ENCODE measurements at places on chromosomes 11 and 22.

DNA sequence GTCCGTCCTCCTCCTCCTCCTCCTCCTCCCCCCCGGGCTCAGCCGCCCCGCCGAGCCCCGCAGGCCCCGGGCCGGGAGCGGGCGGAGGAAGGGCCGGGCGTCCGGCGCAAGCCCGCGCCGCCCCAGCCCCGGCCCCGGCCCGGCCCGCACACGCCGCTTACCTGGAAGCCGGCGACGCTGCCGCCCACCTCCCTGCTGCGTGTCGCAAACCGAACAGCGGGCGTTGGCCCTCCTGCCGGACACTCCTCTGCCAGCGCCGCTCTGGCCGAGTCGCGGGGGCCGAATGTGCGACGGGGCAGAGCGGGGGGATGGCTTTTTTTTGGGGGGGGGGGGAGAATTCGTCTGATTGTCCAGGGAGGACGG lies 1.1 kb downstream of the IGF2 start:
- no peak for DNase-seq

- no peak for DNase-seq
Measured at GRCh38 chr11:75733071-75733430, 15.4 kb downstream of the MOGAT2 start.

GRCh38 chr22:35921777-35922176 lies 106.8 kb downstream of the RBFOX2 start:
- DNase-seq = no peak

DNA sequence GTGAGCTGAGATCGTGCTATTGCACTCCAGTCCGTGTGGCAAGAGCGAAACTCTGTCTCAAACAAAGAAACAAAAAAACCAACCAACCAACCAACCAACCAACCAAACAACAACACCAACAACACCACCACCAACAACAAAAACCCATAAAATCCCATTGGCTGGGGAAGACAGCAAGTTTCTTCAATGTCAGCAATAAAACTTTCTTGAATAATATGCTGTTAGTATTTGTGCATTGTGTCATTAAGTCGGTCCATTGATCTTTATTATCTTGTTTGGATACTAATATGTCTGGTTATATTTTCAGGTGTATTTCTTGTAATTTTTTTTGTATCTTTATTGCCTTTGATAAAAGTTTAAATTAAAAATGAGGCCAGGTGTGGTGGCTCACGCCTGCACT lies 9.4 kb downstream of the GRK3 start:
- DNase-seq = no peak

DNA sequence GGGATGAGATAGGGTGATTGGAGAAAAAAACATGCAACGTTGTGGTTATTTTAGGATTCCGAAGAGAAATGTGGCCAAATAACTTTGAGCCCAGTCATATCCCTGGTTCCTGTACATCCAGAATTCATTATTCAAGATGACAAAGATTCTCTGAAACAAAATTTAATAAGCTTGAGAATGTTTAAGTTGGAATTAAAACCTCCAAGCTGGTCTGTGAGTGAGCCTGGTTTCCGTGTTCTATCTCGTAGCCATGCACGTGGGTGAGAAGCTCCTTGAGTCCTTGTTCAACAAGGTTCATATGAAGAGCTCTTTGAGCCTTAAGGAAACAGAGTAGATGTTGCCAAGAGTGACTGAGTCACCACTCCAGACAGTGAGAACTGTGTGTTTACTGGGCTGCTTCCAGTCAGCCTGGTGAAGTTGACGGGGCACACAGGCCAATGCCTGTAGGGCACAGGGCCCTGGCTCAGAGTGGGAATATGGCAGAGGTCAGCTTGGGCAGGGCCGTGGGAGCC lies 206.5 kb downstream of the NAV2 start:
- no peak for DNase-seq

DNA sequence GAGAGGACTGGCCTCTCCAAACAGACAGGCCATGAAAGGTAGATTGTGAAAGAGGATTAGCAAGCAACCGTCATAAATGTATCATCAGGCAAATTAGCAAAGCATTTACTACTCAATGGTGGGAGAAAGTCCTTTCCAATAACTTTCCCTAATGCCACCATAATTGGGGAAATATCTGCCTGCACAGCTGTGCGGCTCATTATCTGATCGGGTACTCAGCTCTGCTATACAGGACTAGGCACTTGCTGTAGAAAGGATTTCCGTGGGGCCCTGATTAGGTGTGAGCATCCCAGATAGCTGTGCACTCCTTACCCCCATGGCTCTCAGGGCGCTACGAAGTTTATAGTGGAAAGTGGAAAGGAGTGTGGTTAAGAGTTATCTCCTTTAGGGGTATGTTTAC lies 309.7 kb upstream of the PLET1 start:
- no peak for DNase-seq

- DNase-seq = no peak
Measured at GRCh38 chr11:104090767-104091166, 54.3 kb downstream of the DDI1 start.

GRCh38 chr22:41009222-41009948 lies 58.2 kb downstream of the RBX1 start:
- DNase-seq = no peak

DNA sequence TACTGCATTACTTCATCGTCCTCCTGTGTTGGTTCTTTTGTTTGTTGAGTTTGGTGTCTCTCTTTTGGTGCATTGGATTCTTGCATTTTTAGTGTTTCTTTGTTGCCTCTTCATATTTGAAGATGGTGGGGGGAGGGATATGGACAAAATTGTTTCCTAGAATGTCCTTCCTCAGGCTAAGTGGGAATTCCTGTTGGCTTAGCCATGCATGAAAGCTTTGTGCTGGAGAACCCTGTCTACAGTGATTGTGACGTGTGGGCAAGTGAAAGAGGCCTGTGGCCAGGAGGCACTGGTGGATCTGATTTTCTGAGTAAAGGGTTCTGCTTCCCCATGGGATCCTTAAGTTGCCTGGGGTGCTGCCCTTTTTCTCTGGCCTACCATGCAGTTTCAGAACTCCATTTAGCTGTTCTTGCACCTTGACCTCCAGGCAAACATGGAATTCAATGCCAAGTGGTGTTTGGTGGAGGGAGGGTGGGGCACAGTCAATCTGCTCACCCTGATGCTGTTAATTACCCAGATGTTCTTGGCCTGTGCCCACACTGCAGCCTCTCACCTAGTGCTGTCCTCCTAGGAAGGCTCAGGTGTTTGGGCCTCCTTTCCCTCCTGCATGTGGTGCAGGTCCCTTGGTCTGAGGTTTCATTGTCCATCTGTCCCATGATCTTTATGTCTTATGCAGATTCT lies 46.3 kb upstream of the SLC22A12 start:
- no peak for DNase-seq

GRCh38 chr11:131874070-131874469 lies 503.7 kb downstream of the NTM start:
- DNase-seq = no peak

GRCh38 chr11:129917231-129917630 lies 21.9 kb upstream of the NFRKB start:
- no peak for DNase-seq

DNA sequence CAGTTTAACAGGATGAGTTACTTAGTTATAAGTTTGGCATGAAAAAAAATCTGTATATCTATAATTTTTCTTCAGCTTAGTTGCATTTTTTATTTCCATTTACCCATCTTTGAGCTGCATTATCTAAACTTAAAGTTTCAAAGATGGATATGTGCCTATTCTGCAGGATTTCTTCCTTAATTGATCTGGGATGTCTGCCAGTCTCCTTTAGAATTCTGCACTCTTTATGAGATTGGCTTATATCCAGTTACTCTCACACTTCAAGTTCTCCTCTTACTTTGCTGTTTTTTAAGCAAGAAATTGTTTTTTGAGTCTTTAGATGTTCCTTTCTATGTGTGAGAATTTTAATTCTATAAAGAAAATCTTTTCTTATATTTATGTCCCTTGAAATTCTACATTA lies 5.1 kb upstream of the PDGFD start:
- no peak for DNase-seq

DNA sequence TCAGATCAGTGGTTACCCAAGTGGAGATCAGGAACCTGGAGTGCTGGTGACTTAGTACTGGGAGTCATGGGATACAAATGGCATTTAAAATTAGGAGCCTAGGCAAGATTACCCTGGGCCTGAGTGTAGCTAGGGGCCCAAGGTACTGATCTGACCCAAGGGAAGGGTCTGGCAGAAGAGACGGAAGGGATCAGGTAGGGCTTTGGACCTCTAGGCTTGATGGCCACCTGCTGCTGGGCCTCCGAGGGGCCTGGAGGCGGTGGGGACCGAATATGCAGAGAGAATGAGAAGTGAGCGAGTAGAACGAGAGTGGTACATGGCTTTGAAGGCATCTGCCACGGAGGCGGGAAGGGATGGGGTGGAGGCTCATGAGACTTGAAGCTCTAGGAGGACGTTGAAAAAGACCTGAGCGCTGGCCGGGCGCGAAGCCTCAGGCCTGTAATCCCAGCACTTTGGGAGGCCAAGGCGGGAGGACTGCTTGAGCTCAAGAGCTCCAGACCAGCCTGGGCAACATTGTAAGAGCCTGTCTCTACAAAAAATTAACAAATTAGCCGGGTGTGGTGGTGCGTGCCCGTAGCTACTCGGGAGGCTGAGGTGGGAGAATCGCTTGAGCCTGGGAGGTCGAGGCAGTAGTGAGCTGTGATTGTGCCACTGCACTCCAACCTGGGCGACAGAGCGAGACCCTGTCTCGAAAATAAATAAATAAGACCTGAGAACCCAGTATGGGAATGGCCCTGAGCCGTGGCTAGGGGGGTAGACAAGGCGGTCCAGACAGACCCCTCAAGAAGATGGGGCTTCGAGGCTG lies 563 bp upstream of the PPIL2 start:
- DNase-seq = no peak

- DNase-seq = no peak
Measured at GRCh38 chr11:110752890-110753289, 40.7 kb upstream of the ARHGAP20 start.

DNA sequence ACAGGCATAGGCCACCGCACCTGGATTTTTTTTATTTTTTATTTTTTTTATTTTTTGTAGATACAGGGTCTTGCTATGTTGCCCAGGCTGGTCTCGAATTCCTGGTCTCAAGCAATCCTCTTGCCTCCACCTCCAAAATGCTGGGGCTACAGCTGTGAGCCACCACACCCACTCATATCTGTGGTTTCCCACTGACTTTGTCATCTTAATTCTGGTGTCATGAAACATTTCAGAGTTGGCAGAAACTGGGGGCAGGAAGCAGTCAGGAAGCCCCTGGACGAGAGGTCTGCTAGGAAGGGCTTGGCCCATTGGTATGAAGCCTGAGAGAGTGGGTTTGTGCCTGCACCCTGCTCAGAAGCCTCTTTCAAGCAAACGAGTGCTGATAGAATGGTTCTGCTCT lies 49.1 kb downstream of the COMMD9 start:
- DNase-seq = no peak

GRCh38 chr22:39306456-39307361 lies 12.7 kb downstream of the RPL3 start:
- no peak for DNase-seq

DNA sequence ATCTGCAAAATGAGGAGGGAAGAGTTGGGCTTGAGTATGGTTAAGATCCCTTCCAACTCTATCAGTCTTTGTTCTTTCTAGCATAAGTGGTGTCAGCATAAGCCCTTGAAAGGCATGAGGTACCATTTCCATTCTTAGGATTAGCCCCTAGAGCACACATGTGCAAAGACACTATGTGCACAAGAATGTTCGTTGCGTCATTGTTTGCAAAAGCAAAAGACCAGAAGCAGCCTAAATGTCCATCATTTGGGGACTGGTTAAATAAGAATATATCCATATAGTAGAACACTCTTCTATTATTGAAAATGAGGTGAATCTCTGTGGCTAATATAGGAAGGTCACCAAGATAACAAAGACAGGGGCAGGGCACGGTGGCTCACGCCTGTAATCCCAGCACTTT lies 10.0 kb upstream of the KCTD14 start:
- DNase-seq = no peak

- no peak for DNase-seq
Measured at GRCh38 chr11:8250434-8250833, 13.2 kb downstream of the LMO1 start.

DNA sequence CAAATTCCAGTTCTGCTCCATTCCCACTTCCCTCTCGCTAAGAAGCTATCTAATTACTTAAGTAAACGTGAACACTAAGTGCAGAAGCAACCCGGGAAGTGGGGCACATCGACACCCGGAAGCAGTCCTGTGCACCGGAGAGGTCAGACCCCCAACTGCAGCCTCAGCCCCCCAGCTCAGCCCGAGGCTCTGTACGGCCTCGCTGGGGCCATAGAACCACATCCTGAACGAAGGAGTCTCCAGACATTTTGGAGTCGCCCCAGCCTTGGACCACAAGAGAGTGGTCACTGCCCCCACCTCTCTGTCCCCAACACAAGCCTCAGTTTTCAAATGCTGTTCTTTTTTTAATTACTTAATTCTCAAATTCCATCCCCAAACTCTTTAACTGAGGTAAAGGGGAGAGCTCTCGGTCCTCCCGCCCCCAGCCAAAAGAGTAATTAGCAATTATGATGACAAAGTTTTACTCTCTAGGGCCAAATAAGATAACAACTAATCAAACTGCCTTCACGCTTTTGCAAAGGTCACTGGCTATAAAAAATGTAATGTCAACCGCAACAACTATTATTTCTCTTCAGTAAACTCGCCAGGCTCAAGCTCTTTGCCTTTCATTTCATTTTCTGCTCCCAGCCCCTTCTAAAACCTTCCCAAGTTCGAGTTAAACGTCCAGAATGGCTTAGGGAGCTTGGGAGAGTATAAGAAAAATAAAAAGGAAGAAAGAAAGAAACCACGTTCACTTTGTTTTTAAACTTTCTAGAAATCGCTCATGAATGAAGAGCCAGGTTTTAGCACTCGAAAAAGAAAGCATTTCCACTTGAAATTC lies 2.2 kb downstream of the PAX6 start:
- DNase-seq = no peak

DNA sequence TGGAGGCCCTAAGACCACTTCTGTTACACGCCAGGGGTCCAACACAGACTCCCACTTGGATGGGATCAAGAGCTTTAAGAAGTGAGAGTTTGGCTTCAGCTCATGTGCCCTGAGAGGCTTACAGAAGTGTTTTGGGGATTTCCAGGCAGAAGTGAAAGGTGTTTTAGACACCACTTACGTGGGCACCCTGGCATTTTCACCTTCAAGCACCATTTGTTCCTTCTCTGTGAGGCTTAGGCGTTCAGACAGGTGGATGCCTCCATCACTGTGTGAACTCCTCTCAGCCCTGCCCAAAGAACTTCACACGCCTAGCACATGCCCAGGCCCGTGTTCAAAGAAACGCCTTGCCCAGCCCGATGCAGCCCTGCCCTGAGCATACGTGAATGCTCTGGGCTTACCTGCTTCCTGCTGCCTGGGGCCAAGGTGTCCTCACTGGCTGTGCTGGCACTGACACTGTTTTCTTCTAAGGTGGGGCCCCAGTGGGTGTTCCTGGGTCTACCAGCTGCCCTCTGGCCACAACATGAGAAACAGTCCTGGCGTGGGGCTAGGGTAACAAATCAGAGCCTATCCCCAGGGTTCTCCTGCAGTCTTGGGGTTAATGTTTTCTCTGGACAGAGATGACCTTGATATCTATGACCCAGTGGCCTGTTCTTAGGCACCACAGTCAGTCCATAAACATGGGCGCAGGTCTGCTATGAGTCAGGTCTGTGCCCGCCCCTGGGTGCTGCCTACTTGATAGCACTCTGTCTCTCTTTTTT lies 34.0 kb downstream of the AMPD3 start:
- no peak for DNase-seq

All from stimulated activated CD4-positive, alpha-beta T cell treated with anti-CD3 and anti-CD28 coated beads, Interleukin-1b, Interleukin-23, amount 100 ng/mL, for 1 hour (primary cell).